Mesenchymal stem cell (in vitro differentiated cells and primary cell): ENCODE measurements at places on chromosomes 11 and 22.

DNA sequence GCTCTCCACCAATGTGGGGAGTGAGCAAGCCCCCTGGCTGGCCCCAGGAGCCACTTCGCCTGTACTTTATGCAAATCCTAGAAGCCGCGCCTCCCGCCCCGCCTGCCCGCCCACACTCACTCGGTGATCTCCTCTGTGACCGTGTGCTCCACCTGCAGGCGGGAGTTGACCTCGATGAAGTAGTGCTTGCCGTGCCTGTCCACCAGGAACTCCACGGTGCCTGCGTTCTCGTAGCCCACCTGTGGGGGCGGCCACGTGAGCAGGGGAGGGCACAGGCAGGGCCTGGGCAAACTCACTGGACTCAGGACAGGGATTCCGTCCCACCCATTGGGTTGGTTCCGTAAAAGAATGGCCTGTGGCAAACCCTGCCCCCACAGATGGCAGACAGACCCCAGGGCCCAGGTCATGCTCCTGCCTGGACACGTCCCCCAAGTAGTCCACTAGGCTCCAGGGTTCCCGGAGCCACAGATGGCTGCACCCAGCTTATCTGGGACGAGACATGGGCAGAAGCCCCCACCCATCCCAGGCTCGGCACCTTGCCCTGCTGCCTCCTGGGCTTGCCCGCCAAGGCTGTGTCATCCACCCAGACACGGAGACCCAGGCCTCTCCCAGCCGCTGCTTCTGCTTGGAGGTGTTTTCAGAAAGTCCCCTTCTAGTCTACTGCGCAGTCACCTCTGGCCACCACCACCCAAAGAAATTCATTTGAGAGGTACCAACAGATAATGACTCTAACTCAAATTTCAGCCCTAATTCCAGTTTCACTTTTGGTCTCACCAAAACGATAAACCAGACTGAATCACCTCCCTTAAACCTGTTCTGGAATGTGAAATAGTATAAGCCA is 12.1 kb downstream of the LRFN4 start:
- no peak for DNase-seq

- DNase-seq, result no peak
These were observed 409.4 kb upstream of the B3GAT1 start for GRCh38 chr11:134821422-134821821.

- DNase-seq, result no peak
These were observed 10.5 kb downstream of the ART5 start for GRCh38 chr11:3631331-3631730.

DNA sequence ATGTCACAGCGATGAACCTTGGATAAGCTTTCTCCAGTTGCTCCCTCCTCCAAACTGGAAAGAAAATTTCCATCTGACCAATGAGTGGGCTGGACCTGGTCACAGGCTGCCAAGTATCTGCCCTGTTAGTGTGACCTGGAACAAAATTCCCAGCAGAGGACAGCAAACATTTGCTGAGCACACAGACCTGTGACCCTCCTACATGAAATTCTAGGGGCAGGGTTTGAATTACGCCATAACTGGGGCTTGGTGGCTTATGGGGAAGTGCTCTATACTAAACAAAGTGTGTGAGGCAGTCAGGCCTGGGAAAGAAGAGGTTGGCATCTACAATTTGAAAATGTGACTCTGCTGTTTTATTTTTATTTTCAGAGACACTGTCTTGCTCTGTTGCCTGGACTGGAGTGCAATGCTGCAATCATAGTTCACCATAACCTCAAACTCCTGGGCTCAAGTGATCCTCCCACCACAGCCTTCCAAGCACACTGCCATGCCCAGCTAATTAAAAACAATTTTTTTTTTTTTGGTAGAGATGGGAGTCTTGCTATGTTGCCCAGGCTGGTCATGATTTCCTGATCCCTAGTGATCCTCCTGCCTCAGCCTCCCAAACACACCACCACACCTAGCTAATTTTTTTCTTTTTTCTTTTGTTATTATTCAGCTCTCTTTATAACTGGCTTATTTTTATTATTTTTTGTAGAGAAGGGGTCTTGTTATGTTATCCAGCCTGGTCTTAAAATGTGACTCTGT is 13.6 kb upstream of the XBP1 start:
- peak; percentile 46 for DNase-seq

- DNase-seq, result no peak
These were observed 210.5 kb downstream of the MN1 start for GRCh38 chr22:27591060-27591459.

DNA sequence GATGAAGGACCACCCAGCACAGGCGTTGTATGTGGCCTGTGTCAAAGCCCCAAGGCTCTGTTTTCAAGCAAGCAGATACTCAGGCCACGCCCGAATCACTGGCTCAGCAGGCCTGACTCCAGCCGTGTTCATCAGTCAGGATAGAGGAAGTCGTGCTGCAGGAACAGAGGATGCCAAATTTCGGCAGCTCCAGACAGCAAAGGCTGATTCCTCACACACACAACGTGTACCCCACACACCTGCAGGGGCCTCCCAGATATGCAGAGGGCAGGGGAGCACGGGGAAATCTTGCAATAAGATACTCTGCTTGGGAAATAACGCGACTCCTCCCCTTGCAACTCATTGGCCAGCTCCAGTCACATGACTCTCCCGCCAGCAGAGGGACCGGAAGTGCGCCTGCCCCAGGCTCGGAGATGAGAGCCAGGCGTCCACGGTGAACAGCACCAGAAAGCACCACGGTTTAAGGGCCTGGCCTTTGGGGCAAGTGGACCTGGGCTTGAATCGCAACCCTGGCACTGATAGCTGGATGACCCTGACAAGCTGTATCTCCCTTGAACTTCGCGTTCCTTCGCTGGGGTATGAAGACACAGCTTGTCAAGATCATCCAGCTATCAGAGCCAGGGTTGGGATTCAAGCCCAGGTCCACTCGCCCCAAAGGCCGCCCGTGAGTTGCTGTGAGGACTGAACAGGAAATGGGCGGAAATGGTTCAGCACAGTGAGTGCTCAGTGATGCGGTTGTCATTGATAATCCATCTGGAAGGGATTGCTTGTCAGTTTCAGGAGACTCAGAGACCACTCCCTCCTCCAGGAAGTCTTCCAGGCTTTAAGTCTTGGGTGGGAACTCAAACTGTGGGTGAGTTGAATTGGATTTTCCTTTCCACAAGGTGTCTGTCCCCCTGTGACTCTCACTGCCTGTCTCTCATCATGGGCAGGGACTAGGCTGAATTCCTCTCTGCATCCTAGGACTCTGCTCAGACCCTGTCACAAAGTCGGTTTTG is 88.5 kb downstream of the MYEOV start:
- no peak for DNase-seq

DNA sequence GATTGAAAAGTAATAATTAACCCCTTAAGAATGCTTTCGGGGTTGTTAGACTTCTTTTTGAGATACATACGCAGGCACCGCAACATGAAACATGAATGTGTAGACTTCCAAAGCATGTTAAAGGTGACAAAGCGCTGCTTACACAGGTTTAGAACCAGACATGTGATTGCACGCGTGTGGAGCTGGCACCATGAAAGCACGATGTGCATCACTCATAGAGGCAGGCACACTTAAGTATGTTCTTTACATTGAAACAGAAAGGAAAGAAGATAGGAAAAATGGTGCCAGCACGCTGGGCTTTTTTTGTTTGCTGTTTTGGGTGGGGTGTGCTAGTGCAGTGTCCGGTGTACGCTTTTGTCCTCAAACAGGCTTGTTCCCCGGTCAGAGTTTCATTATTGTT is 83.6 kb upstream of the PPARA start:
- DNase-seq, result no peak

DNA sequence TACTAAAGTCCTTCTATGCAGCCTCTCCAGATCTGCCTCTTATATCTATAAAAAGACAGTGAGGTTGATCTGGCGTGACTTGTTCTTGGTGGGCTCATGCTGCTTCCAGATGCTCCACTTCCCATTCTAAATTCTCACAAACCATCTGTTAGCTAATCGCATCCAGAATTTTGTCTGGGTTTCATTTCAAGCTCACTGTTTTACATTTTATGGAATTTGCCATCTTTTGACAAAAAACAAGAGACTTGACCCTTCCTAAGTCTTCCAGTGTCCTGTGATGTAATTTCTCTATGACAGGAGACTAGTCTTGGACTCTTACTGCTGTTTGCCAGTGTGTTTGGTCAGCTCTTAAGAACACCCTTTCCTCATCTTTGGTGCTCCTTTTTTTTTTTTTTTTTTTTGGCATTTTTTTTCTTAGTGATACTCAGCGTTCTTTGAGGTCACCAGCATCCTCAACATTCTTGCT is 23.0 kb downstream of the CRKL start:
- no peak for DNase-seq

GRCh38 chr11:86941077-86941870 is 13.9 kb downstream of the FZD4 start:
- DNase-seq, result no peak

DNA sequence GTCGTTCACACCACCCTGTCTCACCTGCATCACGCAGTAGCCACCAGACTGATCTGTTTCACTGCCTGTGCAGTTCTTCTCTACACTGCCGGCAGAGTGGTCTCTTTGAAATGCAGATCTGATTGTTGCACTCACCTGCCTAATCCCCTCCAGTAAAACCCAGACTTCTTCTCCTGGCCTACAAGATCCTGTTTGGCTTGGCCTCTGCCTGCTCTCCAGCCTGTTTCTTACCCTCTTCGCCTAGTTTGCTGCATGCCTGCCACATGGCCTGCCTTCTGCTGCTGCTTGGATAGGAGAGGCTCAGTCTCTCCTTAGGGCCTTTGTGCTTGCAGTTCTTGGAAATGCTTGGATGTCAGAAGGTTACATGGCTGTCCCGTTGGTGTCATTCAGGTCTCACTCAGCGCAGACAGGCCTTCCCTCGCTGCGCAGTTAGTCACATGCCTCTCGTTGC is 42.0 kb downstream of the PACS1 start:
- DNase-seq, result no peak

- peak; percentile 55 for DNase-seq
These were observed 30.4 kb downstream of the FADD start for GRCh38 chr11:70233511-70233934.

- DNase-seq, result no peak
These were observed 54.7 kb upstream of the CTTN start for GRCh38 chr11:70343636-70344035.

DNA sequence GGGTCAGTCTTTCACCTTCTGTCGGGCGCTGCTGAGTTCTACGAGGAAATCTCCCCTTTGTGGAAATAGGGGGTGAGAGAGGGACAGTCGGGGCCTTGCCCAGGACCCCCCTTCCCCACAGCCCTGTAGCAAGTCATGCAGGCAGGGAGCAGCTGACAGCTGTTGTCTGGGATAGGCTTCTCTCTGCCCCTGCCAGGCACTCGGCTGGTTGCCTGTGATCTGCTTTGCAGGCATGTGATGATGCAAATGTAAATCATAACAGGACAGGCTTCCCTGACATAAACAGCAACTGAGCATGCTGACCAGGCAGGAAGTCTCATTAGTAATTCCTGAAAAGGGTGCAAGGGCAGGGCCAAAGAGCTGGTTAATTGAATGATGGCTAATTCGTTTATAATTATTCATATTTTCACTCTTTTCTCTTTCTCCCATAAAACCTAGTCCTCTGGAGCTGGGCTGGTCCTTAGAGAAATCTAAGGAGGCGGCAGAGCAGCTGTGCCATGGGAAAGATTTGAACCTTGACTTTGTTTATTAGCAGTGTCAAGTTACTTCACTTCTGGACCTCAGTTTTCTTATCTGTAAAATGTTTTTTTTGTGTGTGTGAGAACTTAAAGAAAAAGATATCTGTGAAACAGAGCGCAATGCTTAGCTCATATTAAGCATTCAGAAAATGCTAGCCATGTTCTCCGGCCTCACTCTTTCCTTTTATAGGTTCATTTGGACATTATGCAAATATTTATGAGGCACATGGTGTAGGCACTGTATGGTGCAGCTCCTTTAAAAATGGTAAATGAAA is 129.7 kb downstream of the LDLRAD3 start:
- peak; percentile 83 for DNase-seq

DNA sequence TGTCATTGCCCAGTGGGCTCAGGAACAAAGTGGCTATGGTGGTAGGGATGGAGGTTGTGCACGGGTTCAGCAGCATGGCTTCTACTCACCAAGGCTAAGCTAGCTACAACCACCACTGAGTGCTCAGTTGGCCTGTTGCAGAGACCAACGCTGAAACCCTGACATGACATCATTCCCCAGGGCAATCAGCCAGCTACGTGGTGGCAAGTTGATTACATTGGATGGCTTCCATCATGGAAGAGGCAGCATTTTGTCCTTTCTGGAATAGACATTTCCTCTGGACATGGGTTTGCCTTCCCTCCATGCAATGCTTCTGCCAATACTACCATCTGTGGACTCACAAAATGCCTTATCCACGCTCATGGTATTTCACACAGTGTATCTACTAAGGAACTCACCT is 634.3 kb downstream of the OPCML start:
- DNase-seq, result no peak

GRCh38 chr11:63489879-63490278 is 1.1 kb downstream of the PLAAT5 start:
- no peak for DNase-seq

GRCh38 chr11:101096036-101096704 is 33.4 kb downstream of the PGR start:
- DNase-seq, result no peak

- no peak for DNase-seq
These were observed 10.6 kb downstream of the BCO2 start for GRCh38 chr11:112185883-112186282.

GRCh38 chr11:123683428-123684170 is 29.2 kb upstream of the SCN3B start:
- no peak for DNase-seq

- DNase-seq, result no peak
These were observed 18.3 kb downstream of the DNAL4 start for GRCh38 chr22:38775656-38776055.

- DNase-seq, result no peak
These were observed 7.3 kb downstream of the STARD10 start for GRCh38 chr11:72786305-72787215.

GRCh38 chr22:48053486-48053885 is 1291.0 kb downstream of the TBC1D22A start:
- no peak for DNase-seq

GRCh38 chr11:124891373-124891861 is 6.2 kb downstream of the ROBO4 start:
- no peak for DNase-seq

- DNase-seq, result no peak
These were observed 6.8 kb upstream of the CHRM1 start for GRCh38 chr11:62928011-62928410.
